ENCODE measurements at places on chromosomes 12 and 14.
A peak's percentile ranks its signal among the peaks of the same experiment; 100 is the strongest.

GRCh38 chr12:10739157-10740118 lies 16.3 kb upstream of the YBX3 start:
- DNase-seq, result no peak

GRCh38 chr12:77751939-77752338 lies 78.8 kb upstream of the NAV3 start:
- no peak for DNase-seq

DNA sequence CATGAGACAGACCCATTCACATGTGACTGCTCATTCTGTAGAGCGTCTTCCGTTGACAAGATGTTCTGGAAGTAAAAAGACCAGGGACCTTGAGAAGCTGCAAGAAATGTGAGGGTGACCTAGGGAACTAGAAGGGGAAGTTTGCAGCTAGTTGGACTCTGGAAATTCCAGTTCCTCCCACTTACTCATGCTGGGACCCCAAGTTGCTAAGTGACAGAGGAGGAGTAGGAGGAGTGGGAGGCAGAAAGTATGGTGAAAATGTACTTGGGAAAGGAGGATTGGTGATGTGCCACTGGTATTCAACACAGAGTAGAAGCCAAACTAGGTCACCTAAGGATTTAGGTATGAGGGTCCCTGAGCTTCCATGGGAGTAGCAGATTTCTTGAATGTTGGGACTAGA lies 132.4 kb downstream of the KCNA5 start:
- no peak for DNase-seq

DNA sequence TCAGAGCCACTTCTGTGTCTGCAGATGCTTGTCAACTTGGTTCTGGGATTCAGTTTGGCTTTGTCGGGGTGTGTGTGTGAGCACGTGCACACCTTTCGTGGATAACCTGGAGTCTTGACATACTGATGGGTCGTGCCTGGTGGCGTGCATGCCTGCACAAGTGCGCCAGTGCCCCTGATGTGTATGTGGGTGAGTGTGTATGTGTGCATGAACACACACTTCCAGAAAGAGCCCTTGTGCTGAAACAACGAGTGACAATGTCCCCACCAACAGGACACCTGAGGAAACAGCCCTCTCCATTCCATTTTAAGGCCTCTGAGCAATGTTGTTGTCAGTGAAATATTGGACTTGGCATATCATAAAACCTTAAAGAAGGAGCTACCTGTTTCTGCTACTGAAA lies 53.9 kb downstream of the SMUG1 start:
- DNase-seq, result no peak

GRCh38 chr12:66813137-66813892 lies 134.4 kb upstream of the GRIP1 start:
- DNase-seq, result no peak

DNA sequence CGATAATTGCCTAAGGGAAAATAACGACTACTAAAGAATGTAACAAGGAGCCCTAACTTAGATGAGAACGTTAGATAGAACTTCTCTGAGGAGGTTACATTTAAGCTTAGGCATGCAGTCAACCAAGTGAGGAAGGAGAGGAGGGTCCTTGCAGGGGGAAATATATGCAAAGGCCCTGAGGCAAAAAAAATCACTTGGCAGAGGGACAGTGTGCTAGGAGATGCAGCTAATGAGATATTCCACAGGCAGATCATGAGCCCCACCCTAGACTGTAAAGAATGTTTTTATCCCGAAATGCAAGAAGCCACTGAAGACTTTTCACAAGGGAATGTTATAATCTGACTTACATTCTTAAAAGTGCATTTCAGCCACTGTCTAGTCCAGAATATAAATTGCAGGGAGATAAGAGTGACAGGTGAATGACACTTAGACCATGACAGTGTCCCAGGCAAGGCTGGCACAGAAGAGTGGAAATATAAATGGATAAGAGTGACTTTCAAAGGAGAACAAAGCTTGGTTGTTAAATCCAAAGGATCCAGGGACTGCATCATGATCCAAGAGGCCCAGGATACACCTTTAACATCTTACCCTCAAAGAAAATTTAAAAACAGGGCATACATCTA lies 61.0 kb downstream of the PPM1H start:
- no peak for DNase-seq

GRCh38 chr12:85278598-85279448 lies 1.2 kb upstream of the ALX1 start:
- DNase-seq, result no peak

DNA sequence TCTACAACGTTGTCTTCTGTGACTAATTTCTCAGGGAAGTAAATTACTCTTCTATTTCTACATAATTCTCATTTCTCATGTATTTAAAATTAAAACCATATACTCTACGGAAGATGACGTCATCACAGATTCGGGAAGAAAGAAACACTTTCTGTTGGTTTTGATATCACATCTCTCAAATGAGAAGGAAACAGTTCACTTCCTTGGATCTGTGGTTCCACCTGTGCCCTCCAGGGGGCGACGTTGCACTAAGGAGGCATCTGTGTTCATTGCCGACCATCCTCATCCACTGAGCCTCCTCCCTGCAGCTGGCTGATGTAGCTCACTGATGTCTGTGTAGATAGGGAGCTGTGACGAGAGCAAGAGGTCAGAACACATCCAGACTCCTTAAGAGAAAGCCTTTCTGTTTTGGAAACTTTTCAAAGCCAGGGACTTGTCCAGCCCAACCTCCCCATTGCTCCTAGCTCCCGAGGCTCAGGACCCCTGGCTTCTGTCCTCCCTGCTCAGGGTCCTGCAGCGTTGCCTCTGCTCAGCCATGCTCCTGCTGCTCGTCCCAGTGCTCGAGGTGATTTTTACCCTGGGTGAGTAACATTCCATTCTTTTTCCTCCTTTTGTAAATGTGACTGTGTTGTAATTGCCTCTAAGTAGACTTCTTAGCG lies 172.7 kb upstream of the OR4E1 start:
- DNase-seq, result peak; percentile 44

DNA sequence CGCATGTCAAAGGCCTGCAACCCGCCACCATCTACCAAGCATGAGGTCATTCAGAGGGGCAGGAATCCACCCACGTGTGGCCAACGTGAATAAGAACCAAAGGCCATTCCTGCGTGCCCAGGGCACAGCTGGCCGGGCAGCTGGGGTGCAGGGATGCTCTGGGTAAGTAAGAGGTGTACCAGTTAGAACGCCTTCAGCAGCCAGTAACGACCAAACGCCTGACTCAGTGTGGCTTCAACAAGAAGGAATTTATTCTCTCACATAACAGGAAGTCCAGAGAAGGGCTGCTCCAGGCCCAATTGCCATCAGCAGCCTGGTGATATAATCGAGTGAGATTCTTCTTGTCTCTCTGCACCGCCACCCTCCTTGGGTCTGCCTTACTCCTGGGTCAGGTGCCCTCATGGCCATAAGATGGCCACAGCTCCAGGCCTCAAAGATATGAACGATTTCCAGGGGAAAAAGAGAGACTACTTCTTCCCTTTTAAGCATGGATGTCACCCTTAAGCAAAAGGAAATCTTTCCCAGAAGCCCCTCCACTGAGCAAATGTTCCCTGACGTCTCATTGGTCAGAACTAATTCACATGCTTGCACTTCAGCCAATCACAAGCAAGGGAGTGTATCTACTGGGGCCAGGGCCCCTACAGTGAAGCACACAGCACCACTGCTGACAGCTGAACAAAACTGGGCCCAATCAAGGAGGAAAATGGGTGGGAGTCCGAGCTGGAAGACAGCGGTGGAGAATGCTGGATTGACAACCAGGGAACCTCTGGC lies 7.3 kb downstream of the TTC7B start:
- peak; percentile 27 for DNase-seq

DNA sequence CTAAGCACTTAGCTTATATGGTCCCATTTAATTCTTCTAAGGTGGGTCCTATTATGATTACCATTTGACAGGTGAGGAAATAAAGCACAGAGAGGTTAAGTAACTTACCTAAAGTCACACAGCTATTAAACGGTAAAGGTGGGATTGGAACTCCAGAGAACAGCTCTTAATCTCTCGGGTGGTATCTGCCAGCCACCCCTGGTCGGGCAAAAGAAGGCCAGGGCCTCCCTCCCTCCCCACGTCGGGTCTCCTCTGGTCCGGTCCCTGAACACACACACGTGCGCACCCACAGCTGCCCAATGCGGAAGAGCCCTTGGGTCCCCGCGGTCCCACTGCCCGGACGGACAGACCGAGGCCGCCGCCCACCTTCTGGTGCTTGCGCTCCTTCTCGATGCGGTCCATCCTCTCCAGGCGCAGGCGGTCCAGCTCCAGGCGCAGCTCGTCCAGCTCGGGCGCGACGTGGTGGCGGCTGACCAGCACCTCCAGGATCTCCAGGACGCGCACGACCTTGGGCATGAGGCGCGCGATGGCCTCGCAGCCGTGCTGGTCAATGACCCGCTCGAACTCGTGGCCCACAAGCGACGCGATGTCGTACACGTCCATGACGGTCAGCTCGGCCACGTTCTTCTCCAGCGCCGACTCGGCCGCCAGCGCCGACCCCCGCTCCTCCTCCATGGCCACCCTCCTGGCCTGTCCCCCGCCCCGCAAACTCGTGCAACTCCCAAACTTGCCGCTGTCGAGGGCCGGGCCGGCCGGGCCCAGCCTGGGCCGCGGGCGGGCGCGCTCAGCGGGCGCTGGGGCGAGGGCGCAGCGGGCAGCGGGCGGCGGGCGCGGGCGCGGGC lies 490 bp downstream of the RILPL1 start:
- peak; percentile 56 for DNase-seq

- no peak for DNase-seq
Observed at GRCh38 chr12:40502322-40502721, 189.9 kb upstream of the CNTN1 start.

DNA sequence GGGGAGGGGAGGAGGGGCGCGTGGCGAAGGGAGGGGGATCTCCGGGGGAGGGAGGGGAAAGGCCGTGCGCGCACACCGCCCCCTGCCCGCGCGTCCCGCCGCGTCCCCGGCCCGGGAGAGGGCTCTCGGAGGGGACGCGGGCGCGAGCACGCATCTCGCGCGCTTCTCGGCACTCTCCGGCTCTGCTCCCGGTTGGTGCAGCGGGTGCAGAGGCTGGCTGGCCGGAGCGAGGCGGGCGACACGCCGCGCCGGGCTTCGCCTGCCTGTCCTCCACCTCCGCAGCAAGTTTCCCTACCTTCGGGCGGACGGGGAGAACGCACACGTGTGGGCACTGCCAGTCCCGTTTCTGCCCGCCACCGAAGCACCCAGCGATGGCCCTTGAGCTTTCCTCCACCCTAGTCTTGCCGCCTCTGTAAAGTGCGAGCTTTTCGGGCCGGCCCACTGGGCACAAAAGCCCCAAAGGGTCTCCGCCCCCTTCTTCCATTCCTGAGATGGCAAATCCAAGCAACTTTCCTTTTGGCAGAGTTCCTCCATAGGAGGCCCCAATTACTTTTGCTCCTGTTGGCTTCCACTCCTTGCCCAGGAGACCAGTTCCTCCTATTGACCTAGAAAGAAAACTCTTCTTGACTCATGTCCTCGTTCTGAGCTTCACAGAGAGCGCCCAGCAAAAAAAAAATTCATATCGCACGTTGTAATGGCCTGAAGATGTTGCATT lies 363 bp upstream of the CSAD start:
- DNase-seq, result peak; percentile 56

GRCh38 chr12:123941624-123942237 lies 30.9 kb downstream of the CCDC92 start:
- DNase-seq, result peak; percentile 95

- DNase-seq, result no peak
Observed at GRCh38 chr14:54256156-54256555, 140.7 kb upstream of the CDKN3 start.

DNA sequence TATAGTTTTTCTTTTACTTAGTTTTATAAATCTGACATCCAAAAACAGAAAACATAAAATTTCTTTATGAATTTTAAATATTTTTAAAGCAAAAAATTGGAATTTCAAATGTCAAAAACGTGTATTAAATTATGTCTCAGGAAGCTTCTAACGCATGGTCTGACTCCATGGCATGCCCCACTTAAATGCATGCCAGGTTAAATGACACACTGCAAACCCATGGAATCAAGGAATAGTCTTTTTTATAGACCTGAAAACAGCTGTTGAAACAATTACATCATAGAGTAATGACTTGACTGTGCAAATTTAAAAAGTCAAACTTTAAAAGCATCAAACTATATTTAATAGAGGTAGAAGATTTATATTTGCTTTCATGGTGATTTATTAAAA lies 96.1 kb upstream of the DACT1 start:
- no peak for DNase-seq

GRCh38 chr12:106082216-106083175 lies 56.3 kb downstream of the NUAK1 start:
- DNase-seq, result no peak

DNA sequence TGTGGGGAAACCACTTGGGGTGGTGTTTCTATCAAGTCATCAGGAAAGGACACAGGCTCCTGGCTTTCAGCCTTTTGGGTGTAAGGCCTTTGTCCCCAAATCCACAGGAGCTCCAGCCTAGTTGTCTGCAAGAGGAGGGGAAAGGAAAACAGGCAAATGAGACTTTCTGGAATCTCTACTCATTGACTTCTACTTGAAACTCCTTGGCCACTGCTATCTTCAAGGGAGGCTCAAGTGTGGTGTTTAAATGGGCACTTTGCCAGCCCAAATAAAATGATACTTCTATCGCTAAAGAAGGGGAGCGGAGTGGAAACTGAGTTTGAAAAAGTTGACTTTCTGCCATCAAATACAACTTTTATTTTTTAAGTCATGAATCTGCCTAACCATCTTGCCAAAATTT lies 445.9 kb upstream of the RGS6 start:
- no peak for DNase-seq

- DNase-seq, result no peak
Observed at GRCh38 chr12:5203274-5203673, 159.6 kb downstream of the KCNA5 start.

- DNase-seq, result no peak
Observed at GRCh38 chr12:50914872-50915484, 37.4 kb upstream of the HIGD1C start.

GRCh38 chr12:25236626-25237025 lies 14.1 kb downstream of the KRAS start:
- no peak for DNase-seq

GRCh38 chr14:31566456-31566855 lies 5.3 kb downstream of the NUBPL start:
- no peak for DNase-seq

GRCh38 chr12:120939523-120939922 lies 35.4 kb upstream of the SPPL3 start:
- DNase-seq, result peak; percentile 94

GRCh38 chr12:9617124-9617523 lies 9.4 kb upstream of the KLRB1 start:
- no peak for DNase-seq

DNA sequence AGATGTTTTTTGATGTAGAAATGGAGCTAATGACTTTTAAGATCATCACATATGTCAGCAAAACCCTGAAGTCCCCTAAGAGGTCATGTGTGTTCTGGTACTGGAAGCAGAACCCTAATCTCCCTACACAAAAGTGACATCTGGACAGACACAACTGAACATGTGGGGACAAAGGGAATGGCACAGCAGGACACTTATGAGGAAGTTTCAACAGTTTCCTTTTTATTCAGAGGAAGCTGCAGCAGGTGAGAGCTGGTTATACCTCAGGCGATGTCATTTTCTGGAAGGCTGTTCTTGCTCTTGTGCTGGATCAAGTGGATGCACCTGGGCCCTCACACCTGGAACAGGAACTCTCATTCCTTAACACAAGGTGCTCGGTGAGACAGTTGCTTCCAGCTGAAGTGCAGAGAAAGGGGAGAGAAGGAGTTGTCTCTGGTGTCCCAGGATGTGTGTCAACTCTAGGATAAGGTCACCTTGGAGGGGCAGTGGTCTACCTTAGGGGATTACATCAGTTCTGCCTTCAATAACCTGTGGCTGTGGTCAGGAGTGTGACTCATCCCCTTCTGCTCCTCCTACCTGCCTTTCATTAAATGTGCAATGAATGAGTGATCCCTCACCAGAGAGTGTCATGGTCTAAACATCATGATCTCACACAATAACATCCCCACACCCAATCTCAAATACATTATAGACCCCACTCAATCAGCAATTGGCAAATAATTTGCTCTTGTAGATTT lies 463.4 kb downstream of the TMEM121 start:
- DNase-seq, result no peak
